HS-27A (cell line): ENCODE measurements at places on chromosomes 2 and 18.

- DNase-seq: no peak
Observed at GRCh38 chr2:162749994-162750393, 88.6 kb downstream of the KCNH7 start.

DNA sequence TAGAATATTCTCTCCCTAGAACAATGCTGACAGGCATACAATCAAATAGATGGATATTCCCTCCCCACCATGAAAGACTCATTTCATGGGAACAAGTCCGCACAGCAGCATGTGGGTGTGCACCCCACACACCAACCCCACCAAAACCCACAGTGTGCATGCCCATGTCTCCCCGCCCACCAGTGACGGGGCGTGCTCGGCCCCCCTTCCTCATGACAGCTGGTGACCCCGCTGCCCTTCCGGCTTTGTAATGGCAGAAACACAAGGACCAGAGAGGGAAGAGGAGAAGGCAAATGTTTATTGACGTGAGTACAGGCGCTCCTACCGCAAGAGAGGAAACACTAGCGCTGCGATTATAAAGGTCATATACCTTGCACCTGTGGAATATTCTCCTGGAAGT, 30.8 kb upstream of the ODC1 start:
- DNase-seq: no peak

- DNase-seq: no peak
Observed at GRCh38 chr2:200788121-200788718, 23.5 kb upstream of the BZW1 start.

DNA sequence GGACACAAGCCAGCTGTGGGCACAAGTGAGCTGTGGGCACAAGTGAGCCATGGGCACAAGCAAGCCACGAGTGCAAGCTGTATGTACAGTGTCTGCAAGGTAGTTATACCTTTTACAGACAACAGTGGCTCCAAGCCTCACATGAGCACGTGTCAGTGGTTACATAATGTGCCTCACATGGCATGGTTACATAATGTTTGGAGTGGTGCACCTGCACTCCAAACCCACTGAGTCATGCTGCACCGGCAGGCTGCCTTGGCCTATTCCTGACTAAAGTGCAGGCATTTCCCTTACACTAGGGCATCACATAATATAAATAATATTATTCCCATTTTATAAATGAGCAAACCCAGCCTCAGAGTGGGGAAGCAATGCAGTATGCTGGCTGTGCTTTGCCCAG, 62.6 kb downstream of the MARCO start:
- DNase-seq: no peak

- peak; percentile 81 for DNase-seq
Observed at GRCh38 chr18:10057894-10058791, 144.3 kb downstream of the VAPA start.

GRCh38 chr2:136334967-136335366, 217.0 kb upstream of the CXCR4 start:
- DNase-seq: no peak

DNA sequence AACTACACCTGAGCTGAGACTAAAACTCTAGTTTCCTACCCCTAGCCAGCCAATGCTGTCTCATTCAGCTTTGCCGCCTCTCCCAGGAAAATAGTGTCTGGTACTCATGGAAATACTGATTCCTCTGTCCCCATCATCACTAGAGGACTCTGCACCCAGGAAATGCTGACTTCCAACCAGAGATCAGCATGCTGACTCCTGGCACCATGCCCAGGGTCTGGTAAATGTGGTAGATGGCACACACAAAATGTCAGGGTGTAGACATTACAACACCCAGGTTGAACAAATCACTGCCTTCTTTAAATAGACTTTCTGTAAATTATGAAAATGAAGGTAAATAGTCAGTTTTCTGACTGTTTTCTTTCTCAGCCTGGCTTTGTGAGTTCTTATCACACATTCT, 307.3 kb upstream of the CHAC2 start:
- no peak for DNase-seq

- DNase-seq: no peak
Observed at GRCh38 chr2:127670055-127670956, 5.0 kb downstream of the LIMS2 start.

DNA sequence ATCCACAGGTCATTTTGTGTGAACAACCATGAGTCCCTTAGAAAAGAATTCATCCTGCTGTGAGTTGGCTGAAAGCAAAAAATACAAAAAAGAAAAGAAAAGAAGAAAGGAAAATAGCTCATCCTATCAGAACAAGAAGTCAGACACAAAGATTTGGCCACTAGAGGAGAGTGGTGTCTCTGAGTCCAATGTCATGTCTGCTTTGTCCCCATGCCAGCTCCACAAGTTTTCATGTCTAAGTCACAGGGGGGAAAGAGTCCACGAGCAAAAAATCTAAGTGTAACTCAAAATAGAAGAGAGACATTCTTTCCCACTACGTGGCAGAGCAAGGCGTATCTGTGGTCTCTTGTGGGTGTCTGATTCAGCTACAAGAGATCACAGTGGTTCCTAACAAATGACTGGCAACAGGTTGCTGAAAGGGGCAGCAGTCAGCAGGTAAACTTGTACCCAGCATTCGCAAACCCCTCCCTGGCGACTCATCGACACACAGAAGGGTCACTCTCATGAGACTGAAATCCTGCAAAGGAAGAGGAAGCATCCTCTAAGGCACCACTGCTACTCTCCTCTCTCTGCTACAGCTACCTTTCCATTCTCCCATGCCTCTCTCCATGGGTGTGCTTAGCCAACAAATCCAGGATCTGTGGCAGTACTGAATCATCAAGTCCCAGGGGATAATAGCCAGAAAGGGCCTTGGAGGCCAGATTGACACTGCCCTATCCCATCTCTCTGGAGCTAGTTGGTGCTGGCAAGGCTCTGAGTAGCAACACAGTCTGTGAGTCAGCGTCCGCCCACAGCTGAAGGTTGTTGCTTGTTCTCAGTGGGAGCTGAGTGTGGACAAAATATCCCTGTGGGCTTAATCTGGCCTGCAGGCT, 123.0 kb upstream of the SLC39A10 start:
- DNase-seq: peak; percentile 73

DNA sequence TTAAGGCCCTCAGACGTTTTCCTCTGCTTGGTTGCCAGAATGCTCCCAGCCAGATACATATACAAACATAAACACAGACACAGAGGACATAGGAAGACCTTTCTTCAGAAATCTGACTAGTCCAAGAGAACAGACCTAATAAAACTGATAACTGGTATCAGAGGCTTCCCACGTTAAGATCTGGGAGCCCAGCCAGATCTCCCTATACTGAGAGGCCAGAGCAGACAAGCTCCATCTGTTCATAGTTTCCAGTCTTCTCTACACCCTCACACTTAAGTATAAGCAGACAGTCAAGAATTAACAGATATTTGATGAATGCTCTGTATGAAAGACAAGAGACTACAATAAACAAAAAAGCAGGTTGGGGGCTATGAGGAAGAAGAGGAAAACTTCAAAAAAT, 240.5 kb upstream of the CHAC2 start:
- no peak for DNase-seq

DNA sequence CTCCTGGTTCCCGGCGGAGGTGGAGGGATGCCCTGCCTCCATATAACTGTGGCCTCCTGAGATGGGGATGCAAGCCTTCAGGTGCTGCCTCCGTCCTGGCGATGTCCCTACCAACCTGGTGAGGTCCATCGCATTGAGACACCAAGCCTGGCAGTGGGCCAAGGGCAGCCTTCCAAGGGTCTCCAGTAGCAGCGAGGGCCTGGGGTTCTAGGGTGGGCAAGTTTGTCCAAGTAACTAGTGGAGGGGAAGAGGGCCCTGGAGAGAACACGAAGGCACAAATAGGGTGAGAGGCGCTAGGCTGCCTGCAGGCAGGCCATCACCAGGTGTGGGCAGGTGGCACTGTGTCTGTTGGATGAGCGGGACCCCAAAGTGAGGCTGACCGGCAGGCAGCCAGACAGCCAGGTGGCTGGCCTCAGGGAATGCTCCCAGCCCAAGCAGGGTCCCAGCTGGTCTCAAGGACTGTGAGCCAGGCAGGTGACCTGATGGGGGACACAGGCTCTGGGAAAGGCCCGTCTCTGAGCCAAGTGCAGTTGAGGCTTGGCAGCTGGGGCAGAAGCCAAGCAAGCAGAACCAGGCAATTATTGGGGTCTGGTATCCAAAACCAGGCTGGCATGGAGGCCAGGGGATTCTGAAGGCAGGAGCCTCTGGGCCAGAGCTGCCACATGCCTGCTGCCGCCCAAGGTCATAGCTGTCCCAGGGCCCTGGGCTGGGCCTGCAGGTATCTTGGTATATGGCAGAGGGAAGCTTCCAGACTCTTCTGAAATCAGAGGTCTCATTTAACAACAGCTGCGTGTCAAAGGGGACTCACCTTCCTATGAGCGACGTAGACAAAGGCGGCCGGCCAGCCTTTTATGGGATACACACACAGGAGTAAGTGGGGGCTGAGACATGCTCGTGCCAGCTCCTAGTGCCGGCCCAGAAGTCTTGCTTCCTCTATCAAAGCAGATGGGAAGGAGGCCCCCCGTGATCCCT, 23.4 kb downstream of the RAMP1 start:
- no peak for DNase-seq

- no peak for DNase-seq
Observed at GRCh38 chr2:160362541-160362940, 131.1 kb downstream of the RBMS1 start.

GRCh38 chr18:140670-141266, 17.6 kb upstream of the USP14 start:
- no peak for DNase-seq

- no peak for DNase-seq
Observed at GRCh38 chr2:12819721-12820120, 103.0 kb downstream of the TRIB2 start.

DNA sequence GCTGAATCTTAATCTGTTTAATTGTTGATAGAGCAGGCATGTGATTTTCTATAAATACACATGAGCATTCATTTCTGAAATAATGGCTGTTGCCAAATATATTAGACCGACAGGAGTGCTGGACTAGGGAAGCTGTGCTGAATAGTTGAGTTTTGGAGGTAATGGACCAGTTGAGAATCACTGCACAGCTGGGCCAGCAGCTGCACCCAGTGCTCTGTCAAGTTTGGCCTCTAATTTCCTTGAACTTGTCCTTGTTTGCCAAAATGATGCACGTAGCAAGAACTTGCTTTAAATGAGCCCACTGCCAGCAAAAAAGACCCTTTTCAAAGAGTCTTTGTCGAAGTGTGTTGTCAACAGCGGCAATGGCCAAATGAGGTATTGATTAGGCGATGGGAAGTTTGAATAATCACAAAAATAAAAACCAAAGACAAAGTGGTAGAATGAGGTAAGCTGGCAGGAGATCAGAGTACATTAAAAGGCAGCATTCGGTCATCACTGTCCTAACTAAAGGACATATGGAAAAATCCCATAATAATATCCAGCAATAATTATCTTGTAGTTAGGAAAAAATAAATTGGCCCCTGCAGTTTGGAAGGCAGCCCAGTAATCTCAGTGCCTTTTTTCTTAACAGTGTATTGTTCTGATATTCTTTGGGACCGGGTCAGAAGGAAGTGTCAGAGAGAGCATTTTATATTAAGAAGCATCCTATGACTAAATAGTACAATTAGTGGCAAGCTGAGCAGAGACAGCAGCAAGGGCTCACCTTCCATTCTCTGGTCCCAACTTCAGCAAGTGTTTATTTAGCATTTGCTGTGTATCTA, 126.2 kb downstream of the RAPGEF4 start:
- no peak for DNase-seq

DNA sequence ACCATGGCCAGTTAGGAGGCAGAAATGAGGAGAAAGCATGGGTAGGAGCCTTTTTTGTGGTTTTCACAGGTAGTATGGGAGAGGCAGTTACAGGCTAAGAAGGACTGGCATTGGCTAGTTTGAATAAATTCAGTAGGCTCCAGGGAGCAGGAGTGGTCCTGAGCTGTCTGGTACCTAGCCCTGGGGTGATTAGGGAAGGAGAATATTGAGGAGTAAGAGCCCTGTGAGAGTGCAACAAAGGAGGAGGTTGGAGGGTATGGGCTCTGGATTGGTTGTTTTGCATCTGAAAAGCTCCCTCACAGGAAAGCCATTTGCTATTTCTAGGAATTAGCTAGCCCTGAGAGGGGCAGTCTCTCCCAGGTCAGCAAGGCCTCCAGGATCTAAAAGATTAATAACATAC, 13.3 kb upstream of the TCF7L1 start:
- no peak for DNase-seq

DNA sequence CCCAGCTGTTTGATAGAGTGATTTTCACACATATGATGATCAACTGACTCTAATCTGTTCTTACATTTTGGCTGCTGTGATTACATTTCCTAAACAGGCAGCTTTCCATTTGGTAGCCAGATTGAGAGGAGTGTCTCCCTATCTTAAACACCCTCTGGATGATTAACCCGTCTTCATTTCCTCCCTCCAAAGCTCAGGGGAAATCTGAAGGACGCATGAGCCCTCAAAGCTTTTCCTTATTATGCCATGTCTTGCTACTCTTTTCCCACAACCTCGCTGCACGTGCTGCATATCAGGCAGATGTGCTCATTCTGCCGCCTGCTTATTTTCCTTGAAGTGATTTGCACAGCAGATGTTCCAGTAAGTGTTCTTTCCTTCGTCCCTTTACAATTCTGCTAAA, 837.4 kb downstream of the LRRTM4 start:
- DNase-seq: no peak

GRCh38 chr2:205682239-205682970, at the start of gene NRP2:
TSS of gene NRP2 (plus strand) at chr2:205682501. CDS start at chr2:205683291, 790 bp downstream.
- DNase-seq: no peak

DNA sequence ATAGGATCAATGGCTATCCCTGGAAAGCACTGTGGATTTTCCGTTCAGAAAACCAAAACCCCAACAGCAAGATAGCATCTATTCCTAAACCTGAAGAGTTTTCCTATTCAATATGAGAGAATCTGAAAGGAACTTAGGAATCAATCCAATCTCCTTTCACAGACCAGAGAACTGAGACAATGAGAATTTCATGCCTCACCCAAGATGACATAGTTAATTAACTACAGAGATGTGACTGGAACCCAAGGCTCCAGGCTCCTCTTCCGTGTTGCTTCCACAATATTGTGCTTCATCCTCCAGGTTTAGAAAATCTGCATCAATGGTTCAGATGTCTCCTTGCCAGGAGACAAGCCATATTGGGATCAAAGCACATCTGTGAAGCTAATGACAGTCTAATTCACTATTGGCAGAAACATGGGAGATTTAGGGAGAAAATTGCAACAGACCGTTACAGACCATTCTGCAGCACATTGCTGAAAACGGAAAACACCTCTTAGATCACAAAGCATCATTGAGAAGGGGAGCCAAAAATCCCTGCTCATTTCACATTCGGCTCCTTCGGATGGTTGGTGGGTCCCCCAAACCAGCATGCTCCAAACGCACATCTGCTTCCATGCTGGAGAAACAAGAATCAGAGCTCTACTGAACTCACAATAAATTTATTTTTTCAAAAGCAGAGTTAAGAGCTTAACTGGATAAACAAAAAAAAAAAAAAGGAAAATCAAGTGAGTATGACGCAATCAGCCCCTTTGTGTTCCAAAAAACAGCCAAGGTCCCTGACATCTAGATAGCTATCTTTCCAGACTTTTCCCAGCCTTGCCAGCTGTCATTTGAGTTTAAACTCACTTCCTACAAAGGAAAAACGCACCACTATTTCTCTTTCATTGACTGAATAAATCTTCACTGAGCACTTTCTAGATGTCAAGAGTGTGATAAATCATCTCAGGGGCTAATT, 290.3 kb downstream of the C1D start:
- no peak for DNase-seq

- DNase-seq: no peak
Observed at GRCh38 chr18:59454909-59455727, 96.1 kb upstream of the LMAN1 start.

- no peak for DNase-seq
Observed at GRCh38 chr18:21598726-21599584, 1.5 kb downstream of the ESCO1 start.

GRCh38 chr2:219515874-219516629, 1.8 kb downstream of the ASIC4 start:
- DNase-seq: no peak
